Mammary epithelial cell (primary cell): ENCODE measurements at places on chromosomes 3 and 15.

GRCh38 chr15:43095708-43096347 lies 10.0 kb downstream of the UBR1 start:
- DNase-seq = peak; percentile 66

DNA sequence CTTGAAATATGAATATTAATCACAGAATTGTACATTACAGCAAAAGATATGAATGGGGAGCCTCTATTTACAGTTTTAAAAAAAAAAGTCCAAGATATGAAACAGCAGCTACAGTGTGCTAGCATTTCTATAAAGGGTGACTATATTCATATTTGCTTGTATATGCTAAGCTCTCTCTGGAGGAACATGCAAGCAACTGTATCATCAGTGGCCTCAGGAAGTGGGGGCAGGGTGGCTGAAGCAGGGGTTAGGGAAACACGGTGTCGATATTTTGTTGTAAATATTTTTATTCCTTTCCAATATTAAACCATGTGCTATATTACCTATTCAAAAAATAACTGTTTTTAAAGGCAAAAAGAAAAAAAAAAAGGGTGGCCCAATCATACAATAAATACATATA lies 2.3 kb downstream of the UACA start:
- DNase-seq = no peak

DNA sequence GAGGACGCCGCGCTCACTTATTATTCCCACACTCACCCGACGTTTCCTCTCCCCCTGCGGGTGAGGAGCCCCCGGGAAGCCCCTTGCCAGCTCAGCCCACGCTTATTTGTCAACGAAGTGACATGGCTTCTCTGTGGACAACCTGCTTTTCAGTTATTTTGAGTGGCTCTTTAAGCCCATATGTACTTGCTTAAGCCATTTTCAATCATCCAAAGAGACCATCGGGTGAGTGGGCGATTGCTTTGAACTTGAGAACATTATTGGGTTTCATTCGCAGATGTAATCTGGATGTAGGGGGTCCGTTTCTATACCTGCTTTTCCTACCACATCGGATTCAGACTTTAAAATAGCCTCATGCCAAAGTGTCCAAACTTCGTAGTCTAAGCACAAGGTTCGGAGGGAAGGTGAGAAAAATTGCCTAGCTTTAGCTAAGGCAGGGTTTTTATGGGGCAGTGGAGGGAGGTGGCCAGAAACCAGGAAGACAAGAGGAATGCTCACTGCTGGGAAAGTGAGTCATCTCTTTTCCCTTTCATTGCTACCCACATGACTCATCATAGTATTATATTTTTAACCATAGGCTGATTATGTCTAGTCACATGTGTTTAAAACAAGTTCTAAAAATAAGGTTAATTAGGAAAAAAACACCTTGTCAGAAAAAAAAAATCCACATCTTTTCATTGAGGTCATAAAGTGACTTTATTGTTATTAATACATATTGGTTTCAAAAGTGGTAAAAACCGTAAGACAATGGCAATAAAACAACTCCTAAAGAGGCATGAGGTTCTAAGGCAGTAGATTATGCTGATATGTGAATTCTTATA lies 773.1 kb upstream of the NR2F2 start:
- peak; percentile 90 for DNase-seq

- DNase-seq = no peak
Measured at GRCh38 chr15:73541479-73541878, 91.7 kb downstream of the NPTN start.
